ENCODE measurements at places on chromosomes 12 and 14. TPM values are rescaled to one million over a fixed set of nuclear protein-coding genes. Genes with fewer than 3 reads are reported as not detected.

DNA sequence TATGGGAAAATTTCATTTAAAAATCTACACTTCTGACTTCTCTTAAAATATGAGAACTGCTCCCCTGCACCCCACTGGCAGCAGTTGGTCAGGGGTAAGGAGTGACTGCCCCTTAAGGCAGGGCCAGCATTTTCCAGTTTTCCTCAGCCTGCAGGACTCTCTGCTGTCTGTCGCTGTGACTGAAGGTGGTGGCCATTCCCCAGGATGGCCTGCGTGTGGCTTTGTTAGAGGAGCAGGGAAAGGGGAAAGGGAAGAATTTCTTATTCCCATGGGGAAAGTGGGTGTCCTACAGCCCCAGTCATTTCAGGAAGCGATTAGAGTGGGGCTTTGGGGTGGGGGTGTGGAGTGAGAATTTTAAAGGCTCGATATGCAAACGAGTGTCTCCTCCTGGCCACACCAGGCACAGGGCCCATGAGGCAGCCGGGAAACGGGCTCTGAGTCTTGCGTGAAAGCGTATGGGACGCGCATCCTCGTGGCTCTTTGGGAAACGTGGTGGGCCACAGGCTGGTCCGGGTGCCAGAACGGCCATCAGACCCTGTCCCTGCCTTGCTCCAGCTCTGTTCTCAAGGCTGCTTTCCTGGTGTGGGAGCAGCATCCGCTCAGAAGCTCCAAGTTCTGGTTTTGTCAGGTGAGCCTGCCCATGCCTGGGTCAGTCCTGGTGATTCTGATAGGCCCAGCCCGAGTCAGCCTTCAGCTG is 23.5 kb downstream of the ADGRD1 start:
- no peak for ATAC-seq

- ATAC-seq: no peak
These were observed 155.8 kb downstream of the NTF3 start for GRCh38 chr12:5587711-5588121.

- no peak for ATAC-seq
These were observed 136.5 kb downstream of the TGFB3 start for GRCh38 chr14:75845136-75845804.

DNA sequence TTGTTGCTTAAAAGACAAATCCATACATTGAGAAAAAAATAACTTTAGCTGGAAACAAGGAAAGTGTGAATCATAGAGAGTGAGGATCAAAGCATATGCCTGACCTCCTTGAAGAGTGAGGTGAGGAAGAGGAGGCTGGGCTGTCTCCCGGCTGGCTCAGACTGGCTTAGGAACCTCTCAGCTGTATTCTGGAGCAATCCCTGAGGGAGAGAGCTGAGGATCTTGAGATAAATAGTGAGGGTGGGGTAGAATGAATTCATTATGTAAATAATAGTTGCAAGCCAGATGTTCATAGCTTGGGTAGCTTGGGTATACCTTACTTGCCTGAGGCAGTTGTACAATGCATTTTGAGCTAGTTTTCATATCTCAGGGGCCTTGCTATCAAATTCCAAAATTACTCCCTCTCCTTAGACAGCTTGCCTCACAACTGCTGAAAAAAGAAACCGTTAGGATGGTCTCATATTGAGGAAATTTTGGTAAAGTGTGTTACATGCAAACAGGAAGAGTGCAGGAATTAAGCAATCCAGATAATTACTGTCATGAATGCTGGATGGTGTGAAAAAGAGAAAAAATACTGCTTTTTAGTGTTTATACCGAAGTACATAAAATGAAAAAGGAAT is 30.5 kb upstream of the SLC15A5 start:
- ATAC-seq: no peak

DNA sequence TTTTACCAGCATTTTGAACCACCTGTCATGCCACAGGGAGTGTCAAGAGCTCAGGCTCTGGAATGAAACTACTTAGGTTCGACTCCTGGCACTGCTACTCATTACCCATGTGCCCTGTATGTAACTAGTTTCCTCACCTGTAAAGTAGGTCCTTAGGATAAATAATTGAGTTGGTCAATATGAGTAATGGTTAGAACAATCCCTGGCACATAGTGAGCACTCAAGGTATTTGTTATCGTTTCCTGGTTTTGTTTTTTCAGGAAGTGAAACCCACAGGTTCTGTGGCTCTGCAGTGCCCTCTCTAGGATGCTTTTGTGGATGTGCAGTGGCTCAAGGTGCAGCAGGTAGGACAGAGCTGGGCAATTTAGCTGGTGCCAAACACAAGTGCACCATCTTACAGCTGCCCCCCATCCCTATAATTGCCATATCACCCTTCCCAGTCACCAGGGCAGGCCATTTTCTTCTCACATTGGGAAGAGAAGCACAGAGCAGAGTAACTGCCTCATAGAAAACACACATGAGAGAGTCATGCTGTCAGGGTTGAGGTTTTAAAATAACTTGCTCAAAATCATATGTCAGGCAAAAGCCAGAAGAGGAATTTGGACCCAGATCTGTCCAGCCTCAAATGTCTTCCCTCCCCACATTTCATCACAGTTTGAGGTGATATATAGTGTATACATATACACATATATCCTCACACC is 297.5 kb downstream of the RPAP3 start:
- ATAC-seq: peak; percentile 68

DNA sequence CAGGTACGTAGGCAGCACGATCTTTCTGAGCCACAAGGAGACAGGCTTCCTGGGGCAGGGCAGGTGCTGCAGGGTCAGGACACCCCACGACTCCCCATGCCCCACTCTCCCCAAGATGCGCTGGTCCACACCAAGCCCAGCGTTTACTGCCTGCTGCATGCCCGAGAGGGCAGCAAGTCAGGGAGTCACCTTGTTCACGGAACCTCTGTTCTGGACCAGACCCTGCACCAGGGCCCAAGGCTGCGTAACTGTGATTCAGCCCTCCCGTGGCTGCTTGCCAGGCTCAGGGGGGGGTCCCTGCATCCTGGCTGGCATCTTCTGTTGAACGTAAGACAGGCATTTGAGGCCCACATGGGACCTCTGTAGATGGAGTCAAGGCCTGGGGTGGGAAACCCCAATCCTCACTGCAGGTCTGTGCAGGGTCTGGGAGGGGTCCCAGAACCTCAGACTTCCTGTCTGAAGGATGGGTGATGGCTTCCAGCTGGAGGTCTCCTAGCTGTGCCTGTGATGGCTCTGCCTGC is 228.6 kb upstream of the RTL1 start:
- no peak for ATAC-seq

GRCh38 chr12:51908876-51909592 is 1.7 kb downstream of the ACVRL1 start:
- no peak for ATAC-seq

GRCh38 chr12:22691319-22691718 is 66.3 kb downstream of the ETNK1 start:
- ATAC-seq: no peak

DNA sequence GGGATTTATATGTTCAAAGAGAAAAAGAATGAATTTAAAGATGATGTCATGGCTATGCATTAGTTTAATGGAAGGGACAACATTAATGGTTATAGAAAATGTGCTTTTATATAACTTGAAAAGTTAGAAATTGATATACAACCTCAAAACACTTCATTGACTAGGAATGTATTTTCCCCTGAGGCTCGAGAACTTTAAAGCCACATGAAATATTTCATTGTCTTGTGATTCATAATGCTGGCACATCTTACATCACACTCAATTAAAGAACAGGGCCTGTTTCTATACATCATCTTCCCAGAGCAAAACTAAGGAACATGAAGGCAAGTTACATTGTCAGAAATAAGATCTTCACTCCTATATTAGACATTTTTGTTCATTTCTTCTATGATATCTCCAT is 35.2 kb upstream of the PAWR start:
- ATAC-seq: no peak

DNA sequence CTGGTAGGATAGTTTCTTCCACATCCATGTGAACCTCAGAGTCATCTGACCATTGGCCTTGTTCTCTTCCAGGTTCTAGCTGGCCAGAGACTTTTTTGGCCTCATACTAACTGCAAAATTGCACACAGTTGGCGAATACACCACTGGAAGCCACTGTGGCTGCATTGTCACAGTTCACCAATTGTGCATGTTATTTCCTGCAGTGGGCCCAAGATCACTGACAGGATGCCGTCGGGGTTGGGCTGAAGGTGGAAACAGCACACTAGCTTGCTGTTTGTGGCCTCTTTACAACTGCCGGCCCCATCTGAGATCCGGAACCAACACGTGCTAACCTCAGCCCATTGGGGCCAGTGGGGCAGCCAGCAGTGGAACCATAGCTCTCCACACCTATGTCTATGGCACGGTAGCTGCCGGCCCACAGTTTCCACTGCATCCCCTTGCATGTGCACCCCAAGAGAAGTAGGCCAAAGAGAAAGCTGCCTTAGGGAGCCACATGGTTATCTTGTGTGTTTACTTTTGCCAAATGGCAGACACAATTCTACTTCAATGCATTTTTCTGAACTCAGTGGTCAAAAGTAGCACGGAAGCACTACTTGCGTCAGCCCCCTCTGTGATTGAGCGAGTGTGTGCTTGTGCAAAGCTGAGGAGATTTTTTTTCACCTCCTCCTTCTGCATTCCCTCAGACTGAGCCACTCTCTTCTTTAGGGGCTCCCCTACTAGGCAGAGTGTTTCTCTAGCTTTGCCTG is 464.0 kb downstream of the RAD51B start:
- ATAC-seq: peak; percentile 27

Gene NUDT4
- 51.6 TPM for total RNA-seq

Gene LRRC10
- not detected for total RNA-seq

Gene SLC38A4
- total RNA-seq: 0.06 TPM

Gene ZNF219
- 18.3 TPM for total RNA-seq

All from activated T-helper 17 cell treated with anti-CD3 and anti-CD28 coated beads, Interleukin-2, amount 50 U/mL, for 72 hours (primary cell).